T-helper 1 cell (primary cell): ENCODE measurements at places on chromosomes 11 and 22.

DNA sequence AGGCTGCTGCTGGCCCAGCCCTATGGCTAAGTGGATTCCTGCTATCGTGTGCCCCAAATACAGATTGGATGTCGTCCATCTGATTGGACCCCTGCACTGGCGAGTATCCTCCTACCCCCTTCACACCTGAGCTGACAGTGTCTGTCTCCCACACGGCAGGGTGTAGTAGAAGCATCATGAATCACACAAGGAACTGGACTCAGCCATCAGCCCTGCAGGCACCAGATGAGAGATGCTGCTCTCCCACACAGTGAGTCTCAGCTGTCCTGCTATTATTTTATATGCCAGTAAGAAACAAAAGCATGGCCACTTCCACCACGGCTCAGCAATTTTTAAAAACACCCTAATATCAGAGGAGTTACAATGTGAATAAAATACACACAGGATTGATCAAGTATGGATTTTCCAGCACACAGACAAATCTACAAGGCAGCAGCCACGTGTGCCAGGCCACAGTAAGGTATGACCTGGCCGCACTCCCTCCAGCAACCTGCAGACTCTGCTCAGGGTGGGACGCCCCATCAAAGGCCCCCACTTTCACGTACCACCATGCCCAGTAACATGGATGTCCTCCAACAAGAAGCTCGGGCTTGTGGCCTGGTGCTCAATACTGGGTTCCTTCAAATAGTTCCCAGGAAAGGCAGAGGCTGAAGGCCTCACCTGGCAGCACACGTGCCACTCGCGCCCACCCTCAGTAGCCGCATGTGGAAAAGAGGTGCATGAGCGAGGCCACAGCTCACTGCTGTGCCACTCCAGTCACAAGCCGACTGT is 16.4 kb upstream of the SLC25A1 start:
- no peak for DNase-seq

DNA sequence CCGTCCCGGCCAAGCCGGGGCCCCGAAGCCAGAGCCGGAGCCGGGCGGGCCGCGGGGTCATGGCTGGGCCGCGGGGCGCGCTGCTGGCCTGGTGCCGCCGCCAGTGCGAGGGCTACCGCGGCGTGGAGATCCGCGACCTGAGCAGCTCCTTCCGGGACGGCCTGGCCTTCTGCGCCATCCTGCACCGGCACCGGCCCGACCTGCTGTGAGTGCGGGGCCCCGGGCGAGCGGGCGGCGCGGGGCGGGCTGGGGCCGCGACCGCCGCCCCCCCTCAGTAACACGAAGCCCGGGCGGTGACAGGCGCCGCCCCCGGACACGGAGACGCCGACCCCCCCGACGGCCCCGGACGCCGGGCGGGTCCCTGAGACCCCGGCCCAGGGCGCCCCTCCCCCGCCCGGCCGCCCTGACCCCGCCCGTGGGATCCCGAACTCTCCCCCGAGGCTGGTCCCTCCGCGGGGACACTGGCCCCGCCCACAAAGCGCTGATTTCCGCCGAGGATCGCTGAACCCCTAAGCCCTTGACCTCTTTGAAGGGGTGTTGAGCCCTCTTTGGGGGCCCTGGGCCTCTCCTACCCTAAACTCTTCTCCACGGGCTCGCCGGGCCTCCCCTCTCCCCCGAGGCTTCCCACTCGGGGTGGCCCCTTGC is 389 bp downstream of the MICALL1 start:
- peak; percentile 29 for DNase-seq

DNA sequence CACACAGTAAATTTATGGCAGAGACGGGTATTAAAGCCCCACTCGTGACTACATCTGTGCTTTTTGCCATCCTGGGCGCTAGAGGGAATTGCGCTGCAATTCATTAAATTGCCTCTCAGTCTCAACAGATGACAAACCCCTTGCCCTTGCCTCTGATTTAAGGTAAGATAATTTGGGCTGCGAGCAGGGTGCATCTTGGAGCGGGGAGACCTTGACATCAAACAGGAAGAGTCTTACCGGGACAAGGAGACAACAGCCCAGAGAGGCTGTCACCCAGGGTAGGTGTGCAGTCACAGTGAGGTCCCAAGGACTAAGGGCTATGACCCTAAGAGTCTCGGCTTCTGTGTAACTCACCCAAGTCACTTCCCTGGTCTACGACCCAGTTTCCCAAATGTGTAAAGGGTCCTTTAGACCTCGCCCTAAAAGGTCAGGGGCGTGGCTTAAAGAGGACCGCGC is 449 bp upstream of the TOM1 start:
- no peak for DNase-seq

GRCh38 chr11:73752903-73753302 is 8.0 kb downstream of the RAB6A start:
- DNase-seq, result no peak

DNA sequence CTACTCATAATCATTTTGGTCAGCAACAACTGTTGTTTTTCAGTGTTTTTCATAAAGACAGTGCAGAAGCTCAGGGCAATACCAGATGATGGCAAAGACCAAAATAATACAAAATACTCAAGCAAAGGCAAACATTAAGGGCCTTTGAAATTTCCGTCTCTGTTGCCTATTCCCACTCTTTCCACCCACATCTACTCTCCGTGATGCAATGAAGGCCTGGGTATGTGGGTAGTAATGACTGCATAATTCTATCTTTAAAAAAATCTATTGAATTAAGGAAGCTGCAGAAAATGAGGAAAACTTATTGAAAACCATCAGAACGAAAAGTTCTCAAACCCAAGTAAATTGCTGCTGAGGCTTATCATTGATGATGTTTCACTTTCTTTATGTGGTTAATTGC is 203.3 kb downstream of the MAML2 start:
- no peak for DNase-seq

GRCh38 chr11:119786431-119787073 is 57.6 kb upstream of the NECTIN1 start:
- DNase-seq, result no peak
